NCI-H1417 (cell line): ENCODE measurements at places on chromosomes 1 and 21.

DNA sequence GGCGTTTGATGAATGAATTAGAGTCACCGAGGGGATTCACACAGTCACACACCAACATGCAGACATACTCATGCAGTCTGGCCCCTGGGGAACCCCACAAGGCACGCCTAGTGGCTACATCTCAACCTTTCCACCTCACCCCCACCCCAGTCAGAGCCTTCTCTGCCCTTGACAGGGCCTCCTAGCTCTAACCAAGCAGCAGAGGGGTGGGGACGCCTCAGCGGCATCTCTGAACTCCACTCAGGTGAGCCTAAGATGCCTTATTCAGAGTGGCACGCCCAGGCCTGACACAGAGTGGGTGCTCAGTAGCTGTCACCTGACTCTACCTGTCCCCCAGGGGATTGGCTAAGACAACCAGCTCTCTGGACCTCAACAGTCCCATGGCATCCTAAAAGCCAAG lies 3.7 kb upstream of the SDC3 start:
- no peak for DNase-seq

- DNase-seq, result no peak
Measured at GRCh38 chr1:112933820-112934571, 22.0 kb downstream of the SLC16A1 start.

GRCh38 chr1:20322825-20323612 lies 32.3 kb downstream of the VWA5B1 start:
- no peak for DNase-seq

DNA sequence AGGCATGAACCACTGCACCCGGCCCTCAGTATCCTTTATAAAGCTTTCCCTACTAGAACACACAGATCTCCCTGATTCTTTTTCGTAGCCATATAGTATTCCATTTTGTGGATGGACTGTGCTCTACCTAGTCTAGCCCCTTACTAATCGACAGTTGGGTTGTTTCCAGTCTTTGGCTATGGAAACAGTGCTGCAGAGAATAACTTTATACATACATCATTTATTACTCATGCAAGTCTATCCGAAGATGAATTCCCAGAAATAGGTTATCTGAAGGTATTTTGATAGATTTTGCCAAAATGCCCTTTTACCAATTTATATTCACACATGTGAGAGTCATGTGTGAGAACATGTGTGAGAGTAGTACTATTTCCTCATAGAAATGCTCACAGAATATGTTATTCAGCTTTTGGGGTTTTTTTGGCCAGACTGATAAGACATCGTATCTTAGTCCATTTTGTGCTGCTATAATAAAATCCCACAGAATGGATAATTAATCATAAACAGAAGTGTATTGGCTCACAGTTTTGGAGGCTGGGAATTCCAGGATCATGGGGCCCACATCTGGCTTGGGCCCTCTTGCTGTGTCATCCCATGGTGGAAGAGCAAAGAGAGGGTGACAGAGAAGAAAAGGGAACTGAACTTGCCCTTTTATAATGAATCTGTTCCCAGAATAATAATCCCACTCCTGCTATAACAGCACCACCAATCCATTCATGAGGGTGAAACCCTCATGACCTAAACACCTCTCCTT lies 17.3 kb upstream of the FGR start:
- DNase-seq, result no peak

DNA sequence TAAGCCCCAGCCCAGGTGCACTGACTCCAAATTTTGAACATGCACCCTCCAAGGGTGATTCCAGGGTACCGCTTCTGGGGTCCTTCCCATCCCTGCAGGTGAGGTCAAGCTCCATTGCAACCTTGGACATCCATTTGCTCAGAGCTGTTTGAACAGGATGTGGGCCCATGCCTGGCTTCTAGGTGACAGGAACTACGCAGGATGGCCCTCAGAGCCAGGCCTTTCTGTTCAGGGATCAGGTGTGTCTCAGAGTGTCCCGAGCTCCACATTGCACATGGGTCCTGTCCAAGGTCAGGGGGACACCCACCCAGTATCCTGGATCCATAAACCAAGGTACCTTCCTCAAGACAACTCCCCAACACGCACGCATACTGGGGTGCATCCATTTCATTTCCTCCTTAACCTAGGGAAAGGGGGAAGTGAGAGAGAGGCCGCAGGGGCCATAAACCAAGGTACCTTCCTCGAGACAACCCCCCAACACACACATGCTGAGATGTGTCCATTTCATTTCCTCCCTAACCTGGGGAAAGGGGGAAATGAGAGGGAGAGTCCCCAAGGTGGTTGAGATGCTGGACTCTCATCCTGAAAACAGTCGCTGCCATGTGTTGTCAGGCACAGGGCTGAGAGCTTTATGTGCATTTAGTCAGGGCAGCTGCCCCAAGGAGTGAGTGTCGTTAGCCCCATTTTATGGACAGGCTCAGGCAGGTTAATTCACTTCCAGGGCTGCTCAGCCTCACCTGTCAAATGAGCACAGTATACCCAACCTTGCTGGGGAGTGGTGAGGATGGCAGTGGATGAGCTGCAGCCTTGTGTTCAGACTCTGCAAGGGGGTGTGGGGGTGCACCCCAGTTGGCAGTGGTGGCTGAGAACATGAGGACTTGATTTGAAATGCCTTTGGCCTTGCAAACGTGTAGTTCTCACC lies 2.1 kb downstream of the SLC66A1 start:
- DNase-seq, result no peak

GRCh38 chr1:114502080-114502479 lies 8.9 kb downstream of the TRIM33 start:
- no peak for DNase-seq

DNA sequence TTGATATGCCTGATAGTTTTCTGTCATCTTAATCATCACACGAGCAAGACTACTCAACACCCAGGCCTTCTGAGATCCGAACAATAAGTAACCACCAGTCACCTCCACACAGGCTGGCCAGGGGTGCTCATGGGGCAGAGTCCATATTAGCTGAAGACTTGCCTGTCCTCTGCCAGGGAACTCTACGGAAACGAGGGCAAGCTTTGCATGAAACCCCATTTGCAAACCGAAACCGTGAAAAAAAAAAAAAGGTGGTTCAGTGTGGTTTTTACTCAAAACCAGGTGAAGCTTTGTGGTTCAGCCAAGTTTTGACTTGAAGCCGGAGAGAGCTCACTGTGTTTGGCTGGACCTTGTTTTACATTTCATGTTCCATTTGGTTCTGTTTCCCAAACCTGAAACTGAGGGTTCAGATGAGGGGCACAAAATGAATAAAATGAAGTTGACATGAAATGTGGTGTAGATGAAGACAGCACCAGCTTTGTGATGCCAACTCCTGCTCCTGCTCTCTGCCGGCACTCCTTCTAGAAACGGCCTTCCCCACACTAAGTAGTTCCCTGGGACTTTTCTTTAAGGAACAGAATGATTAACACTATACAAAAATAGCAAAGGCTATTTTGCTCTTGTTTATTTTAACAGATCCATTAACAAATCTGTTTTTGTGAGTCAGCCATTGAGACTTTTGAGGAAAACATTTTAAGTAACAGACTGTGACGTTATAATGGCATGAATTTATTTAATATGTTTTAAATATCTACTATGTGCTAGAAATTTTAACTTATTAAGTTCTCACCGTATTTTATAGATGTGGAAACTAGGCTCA lies 74.7 kb downstream of the RUNX1 start:
- DNase-seq, result no peak

GRCh38 chr21:28822486-28823335 lies 170.0 kb downstream of the LTN1 start:
- DNase-seq, result no peak

DNA sequence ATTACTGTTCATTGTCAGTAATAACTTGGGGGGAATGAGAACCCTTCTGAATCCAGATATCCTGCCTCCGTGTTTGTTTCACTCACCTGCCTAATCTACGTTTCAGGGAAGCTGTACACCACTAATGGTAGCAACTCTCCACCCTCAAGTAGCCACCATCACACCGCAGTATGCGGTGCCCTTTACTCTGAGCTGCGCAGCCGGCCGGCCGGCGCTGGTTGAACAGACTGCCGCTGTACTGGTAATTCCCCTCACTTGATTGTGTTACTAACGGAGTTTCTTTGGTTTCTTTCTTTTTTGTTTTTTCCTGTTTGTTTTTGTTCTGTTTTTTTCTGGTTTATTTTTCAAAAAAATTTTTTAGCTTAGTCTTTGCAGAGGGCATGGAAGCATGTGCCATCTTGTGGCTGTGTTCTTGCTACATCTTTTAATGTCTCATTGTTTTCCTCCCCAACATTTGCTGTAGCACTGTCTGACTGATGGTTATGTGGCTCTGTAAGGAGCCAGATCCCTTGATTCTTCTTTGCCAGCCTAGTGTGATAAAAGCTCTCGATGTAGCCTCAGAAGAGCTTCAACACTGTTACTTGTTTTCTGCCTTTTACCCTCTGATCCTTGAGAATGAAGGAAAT lies 15.9 kb upstream of the OLFML3 start:
- no peak for DNase-seq

GRCh38 chr1:100794748-100795645 lies 75.5 kb downstream of the VCAM1 start:
- peak; percentile 15 for DNase-seq

DNA sequence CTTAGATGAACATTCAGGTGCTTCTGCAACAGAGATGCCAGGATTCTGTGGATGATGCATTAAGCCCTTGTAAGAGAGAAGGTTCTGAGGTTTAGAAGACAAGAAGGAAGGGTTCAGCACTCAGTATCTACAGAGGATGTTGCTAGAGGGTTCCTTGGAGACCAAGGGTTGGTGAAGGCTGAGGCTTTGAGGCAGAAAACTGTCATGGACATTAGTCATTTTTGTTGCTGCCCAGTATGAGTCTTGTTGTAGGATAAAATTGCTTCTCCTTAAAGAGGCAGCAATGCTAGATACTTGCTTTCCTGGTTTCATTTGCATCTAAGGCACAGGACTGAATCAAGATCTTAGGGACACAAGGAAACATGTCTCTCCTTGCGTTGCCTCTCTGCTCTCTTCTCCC lies 319.4 kb upstream of the NFIA start:
- no peak for DNase-seq

GRCh38 chr1:240491796-240492195 lies 120.2 kb downstream of the GREM2 start:
- DNase-seq, result no peak

DNA sequence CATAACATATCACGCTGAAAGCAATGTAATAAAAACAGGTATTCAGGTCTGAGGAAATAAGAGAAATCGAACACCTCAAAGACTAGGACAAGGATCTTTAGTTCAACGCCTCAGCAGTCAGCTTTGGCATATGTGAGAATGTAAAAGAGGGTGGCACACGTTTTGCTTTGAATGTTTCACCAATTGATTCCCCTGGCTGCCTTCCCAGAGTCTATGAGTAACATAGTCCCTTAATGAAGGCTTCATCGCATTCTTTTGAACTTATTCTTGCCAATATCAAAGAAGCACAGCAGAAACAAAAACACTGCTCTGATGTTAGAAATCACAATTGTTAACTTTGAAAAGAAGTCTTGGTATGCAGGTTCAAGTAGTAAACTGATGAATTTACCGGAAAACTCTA lies 764.8 kb downstream of the ADGRL2 start:
- DNase-seq, result no peak

DNA sequence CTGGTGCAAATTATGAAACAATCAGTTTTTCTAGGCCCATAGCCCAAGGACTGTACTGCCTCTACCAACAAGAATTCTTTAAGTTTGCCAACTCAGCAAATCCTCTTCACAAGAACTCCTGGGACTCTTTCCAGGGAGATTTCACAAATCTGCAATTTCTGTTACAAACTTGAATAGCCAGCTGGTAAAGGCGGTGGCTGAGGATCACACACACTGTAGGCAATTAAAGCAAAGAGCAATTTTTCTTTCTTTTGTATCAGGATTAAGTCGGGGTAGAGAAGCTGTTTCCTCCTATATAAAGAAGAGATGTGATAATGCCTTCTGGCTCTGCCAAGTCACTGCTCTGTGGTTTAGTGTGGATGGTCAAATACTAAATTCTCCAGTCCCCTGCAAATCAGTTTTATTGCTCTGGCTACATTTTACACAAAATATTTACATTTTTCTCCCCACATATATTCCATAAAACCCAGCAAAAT lies 1.7 kb downstream of the ALDH9A1 start:
- no peak for DNase-seq

DNA sequence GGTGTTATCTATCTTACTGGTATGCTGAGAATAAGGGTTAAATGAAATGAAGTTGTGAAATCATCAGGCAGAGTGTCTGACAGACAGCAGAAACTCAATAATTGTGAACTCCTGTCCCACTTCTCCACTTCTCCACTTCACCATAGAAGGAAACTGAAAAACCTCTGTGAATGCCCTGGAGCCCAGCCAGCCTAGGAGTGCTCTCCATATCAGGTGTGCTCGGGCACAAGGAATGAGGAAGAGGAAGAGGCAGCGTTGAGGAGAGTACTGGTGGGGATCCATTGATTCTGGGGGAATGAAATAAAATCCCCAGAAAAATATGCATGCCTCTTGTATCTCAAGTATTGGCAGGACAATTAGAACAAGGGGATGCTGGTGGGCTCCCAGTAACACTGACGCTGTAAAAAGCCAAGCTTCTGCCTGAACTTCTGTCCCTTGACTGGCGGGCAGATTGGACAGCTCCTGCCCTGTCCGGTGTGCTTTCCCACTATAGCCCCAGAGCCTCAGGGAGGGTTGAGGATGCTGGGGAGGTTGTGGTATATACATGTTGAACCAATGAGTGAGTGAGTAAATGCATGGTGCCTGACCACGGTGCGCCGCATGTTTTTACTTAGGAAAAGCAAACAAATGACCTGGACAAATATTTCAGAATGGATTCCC lies 47.7 kb downstream of the NMNAT2 start:
- DNase-seq, result no peak

DNA sequence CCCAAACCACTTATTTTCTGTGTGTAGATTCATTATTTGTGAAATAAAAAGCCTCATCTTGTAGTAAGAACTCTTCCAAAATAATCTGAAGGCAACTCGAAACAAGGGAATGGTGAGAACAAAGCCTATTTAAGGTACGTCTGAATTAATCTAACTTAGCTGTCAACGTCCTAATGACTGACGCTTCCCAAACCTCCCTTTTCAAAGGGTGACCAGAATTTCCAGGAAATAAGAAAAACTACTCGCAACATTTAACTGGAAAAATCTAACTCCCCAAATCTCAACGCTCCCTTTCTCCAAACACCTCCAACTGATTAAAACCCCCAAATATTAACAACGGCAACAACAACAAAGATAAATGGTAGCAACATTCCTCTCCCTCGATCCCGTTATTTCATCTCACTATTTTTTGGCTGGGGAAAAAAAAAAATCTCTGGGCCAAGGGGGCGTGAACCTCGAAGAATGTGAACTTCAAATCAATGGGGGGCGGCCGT lies 693 bp downstream of the SRSF10 start:
- DNase-seq, result peak; percentile 25

- DNase-seq, result no peak
Measured at GRCh38 chr1:165069829-165070228, 286.7 kb downstream of the LMX1A start.

GRCh38 chr1:78722521-78722920 lies 72.9 kb downstream of the IFI44 start:
- no peak for DNase-seq

DNA sequence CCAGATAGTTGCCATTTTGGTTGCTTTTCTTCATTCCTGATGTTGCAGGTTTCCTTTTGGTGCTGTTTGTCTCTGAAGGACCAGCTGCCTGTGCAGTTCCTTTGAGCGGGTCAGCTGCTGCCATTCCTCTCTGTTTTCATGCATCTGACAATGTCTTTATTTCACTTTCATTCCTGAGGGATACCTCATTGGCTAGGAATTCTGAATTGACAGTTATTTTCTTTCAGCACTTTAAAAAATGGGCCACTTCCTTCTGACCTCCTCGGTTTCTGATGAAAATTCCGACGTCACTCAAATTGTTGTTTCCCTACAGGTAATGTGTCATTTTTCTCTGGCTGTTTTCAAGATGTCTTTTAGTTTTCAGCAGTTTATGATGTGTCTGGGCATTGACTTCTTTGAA lies 24.8 kb downstream of the CCSAP start:
- no peak for DNase-seq
